ENCODE measurements at places on chromosomes 6 and 20.

DNA sequence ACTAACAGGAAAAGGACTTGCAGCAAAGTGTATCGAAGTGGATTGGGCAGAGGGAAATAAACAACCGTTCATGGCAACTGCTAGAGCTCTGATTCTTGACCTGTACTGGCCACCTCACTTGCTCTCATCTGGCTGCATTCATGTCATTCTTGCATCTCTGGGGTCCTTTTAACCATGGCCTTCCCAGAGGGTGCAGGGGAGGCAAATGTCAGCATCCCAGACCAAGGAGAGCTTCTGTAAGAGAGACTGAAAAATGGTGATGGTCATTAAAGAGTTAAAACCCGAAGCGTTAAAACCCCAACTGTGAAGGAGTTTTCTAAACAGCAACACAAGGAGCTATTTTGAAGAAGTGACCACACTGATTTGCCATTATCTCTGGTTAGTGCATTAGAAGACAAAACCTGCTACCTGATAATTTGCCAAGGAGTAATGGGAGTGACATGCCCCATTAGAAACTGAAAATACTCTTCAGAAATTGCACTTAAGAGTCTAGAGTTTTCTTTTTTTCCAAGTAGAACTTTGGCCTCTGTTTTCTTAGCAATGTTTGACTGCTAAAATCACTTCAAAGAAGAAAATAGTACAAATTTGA, 62.4 kb downstream of the APCDD1L start:
- no peak for DNase-seq

- no peak for DNase-seq
Observed at GRCh38 chr20:59778615-59779200, 154.7 kb downstream of the SYCP2 start.

GRCh38 chr6:60754879-60755278, 1531.1 kb downstream of the KHDRBS2 start:
- DNase-seq, result no peak

- DNase-seq, result no peak
Observed at GRCh38 chr6:37538107-37538506, 38.4 kb upstream of the CCDC167 start.

DNA sequence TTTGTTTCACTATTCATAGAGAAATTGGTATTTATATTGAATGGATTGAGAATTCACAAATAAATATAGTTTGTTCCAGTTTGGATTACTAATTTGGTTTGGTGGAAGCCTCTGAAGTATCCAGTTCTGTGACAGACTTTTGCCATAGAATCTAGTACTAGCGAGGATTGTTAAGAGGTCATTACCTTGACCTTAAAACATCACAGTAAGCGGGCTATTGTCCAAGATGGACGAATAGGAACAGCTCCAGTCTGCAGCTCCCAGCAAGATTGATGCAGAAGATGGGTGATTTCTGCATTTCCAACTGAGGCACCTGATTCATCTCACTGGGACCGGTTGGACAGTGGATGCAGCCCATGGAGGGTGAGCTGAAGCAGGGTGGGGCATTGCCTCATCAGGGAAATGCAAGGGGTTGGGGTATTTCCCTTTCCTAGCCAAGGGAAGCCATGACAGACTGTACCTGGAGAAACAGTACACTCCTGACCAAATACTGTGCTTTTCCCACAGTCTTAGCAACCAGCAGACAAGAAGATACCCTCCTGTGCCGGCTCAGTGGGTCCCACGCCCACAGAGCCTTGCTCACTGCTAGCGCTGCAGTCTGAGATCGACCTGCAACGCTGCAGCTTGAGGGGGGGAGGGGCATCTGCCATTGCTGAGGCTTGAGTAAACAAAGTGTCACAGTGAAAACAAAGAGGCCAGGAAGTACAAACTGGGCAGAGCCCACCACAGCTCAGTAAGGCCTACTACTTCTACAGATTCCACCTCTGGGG, 66.4 kb upstream of the NEDD9 start:
- no peak for DNase-seq

All from activated CD8-positive, alpha-beta memory T cell treated with anti-CD3 and anti-CD28 coated beads for 1 hour (primary cell).